Stimulated activated CD4-positive, alpha-beta T cell treated with anti-CD3 and anti-CD28 coated beads, Interleukin-1b, Interleukin-23, amount 100 ng/mL, for 48 hours (primary cell): ENCODE measurements at places on chromosomes 16 and 17.

DNA sequence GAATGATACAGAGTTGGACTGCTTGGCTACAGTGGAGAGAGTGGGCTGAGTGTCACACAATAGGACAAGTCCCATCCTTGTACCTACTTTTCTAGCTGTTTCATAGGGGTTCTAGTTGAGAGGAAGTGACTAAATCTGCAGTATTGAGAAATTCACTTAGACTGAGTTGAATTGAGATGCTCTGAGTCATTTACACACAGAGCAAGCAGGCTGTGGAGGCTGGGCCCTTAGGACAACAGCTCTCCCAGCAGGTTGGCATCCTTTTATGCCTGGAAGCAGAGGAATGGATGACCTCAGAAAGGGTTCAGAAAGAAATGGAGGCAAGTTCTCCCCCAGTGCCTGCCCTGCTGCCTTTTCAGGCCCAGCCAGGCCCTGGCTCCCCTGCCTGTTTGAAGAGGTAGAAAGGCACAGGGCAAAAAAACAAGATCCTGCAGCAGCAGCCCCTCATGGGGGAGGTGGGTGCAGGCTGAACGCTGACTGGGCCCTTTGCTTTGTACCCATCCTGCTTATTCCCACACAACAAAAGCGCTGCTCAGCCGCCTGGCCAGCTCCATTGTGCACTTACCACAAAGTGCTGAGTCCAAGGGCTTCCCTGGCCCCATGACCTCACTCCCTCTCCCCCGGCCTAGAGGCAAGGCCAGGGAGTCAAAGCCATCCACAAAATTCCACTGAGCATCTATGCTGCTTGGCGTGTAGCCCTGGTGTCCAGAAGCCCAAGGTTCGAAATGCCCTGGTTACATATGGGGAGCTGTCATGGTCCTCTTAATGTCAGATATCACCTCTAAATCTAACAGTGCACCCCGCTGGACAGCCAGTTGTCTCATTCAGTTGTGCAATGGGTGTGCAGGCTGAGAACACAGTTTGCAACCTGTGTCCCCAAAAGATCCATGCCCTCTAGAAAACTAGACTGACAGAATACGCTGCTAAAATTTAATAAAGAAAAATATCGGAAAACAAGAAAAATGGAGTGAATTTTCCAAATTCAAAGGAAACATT, 5.4 kb upstream of the CRYBA1 start:
- peak; percentile 44 for DNase-seq

DNA sequence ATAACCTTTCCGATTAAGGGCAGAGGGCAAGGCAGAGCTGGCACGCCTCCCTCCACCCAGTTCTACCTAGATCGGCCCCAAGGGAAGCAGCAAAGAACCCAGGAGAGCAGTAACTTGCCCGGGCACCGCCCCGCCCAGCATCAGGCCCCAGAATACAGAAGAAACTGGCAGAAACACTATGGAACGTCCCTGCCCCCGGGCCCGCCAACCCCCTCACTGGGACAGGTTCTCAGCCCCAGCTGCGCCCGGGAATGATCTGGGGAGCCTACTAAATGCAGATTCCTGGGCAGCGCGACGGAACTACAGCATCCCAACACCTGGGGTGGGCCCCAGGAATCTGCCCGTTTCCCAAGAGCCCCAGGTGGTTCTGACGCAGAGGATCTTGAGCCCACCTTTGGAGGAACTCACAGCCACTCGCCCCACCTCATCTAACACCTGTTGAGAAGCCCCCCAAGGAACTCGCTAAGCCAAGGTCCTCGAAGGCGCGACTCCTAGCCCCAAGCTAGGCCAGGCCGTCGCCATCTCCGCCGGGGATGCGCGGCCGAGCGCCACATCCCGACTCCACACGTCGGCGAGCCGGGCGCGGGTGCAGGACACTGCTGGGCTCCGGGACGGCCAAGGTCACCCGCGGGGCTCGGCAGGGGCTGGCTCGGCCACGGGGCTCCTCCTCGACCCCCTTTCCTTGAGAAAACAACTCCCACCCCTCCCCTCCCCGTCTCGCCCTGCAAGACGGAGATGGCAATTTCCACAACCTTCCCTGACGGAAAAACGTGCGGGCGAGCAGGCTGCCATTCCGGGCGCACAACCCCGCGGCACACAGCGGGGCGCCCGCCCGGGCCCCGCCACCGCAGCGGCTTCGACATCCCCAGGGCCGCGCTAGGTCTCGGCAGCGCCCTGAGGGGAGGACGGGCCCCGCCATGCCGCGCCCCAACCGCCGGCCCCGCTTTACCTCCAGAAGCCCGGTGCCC, 913 bp downstream of the CDIP1 start:
- peak; percentile 20 for DNase-seq

DNA sequence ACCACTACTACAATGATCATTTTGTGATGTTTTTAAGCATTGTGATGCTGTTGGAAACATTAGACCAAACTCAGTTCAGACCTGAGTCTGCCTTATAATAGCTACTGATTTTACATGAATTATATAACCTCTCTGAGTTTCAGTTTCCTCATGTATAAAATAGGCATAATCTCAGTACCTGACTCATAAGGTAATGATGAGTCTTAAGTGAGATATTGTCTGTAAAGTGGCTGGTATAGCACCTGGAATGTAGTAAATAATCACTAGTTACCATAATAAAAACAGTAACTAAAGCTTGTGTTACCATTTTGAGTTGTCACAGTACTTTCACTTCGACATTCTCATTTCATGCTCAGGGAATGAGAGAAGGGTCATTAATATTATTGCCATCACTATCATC, 381.5 kb upstream of the SALL1 start:
- DNase-seq = no peak

DNA sequence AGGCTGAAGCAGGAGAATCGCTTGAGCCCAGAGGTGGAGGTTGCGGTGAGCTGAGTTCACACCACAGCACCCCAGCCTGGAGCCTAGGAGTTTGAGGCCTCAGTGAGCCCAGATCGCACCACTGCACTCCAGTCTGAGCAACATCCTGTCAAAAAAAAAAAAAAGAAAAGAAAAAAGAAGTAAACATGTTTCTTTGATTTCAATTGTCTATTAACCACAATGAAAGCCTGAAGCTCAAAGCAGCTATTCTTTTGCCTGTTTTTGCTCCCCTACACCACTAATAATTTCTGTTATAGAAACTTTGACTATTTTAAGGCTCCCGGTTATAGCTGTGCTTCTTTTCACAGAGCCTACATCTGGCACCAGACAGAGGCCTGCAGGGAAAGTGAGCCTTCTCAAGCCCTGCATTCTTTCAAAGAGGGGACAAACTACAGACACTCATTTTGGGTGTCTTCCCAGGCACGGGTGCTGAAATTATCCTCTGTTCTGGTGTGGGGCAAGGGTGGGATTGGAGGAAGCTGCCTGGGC, 14.2 kb upstream of the SLC52A1 start:
- DNase-seq = peak; percentile 21

GRCh38 chr16:22369221-22369811, 5.1 kb downstream of the CDR2 start:
- no peak for DNase-seq

GRCh38 chr17:48102798-48103715, 1.8 kb upstream of the CBX1 start:
- peak; percentile 40 for DNase-seq

DNA sequence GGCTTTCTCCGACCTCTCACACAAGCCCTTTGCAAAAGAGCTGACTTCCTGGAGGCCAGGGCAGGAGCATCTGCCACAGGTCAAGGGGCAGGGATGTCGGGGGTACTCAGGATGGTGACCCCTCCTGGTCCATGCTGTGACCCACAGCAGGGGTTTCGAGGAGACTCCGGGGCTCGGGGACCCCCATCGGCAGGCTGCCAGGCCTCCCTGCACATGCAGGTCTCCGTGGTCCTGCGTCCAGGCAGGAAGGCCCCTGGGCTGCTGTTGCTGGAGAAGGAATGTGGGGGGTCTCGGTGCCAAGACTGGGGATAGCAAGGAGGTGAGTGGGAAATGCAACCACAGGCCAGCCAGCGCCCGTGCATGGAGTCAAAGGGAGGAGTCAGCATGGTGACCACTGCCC, 11.6 kb downstream of the NATD1 start:
- no peak for DNase-seq

DNA sequence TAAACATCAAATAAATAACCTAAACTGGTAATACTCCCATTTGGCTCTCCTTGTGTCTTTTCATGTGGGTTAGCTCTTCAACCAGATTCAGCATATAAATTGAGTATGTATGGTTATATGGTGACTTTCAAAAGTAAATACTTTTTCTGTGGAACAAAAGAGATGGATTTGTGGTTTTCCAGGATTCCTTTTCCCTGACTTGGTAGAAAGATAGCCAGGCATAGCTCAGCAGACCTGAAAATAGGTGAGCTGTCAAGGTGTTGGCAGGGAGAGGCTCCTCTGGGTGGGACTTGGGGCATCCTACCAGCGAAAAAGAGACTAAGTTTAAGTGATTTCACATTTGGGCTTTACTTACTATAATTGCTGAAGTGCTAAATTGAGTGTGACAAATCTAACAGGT, 80.3 kb downstream of the FTO start:
- DNase-seq = no peak

DNA sequence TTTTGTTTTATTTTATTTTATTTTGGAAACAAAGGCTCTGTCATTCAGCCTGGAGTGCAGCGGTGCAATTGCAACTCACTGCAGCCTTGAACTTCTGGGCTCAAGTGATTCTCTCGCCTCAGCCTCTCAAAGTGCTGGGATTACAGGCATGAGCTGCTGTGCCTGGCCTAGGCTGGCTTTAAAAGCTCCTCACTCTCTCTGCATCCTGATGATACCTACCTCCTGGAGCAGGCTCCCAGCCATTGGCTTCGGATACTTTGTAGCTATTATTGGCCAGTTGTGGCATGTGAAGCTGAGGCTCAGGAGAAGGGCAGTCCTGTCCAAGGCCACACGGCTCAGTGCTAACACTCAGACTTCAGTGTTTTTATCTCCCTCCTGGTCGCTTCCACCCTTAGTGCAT, 158.0 kb downstream of the SEC14L1 start:
- DNase-seq = no peak

GRCh38 chr16:28298511-28298878, 6.2 kb downstream of the SBK1 start:
- DNase-seq = no peak

GRCh38 chr16:1771864-1772361, 570 bp upstream of the NME3 start:
- no peak for DNase-seq

DNA sequence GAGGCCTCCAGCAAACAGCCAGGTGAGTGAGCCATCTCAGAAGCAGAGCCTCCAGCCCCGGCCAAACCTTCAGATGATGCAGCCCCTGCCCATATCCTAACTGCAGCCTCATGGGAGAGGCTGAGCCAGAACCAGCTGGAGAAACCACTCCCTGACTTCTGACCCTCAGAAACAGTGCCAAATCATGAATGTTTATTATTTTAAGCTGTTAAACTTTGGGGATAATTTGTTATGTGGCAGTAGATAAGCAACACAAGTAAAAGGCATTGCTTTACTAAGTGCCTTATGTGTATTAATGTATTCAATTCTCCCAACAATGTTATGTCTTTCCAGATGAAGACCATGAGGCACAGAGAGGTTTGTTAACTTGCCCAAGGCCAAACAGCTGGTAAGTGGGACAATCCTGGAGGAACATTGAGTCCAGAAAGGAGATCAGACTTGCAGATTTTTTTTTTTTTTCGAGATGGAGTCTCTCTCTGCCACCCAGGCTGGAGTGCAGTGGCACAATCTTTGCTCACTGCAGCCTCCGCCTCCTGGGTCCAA, 59.6 kb downstream of the SOCS1 start:
- DNase-seq = no peak

- DNase-seq = no peak
Measured at GRCh38 chr16:15946257-15947044, 3.0 kb upstream of the ABCC1 start.
